ENCODE measurements at places on chromosomes 5 and 9.

DNA sequence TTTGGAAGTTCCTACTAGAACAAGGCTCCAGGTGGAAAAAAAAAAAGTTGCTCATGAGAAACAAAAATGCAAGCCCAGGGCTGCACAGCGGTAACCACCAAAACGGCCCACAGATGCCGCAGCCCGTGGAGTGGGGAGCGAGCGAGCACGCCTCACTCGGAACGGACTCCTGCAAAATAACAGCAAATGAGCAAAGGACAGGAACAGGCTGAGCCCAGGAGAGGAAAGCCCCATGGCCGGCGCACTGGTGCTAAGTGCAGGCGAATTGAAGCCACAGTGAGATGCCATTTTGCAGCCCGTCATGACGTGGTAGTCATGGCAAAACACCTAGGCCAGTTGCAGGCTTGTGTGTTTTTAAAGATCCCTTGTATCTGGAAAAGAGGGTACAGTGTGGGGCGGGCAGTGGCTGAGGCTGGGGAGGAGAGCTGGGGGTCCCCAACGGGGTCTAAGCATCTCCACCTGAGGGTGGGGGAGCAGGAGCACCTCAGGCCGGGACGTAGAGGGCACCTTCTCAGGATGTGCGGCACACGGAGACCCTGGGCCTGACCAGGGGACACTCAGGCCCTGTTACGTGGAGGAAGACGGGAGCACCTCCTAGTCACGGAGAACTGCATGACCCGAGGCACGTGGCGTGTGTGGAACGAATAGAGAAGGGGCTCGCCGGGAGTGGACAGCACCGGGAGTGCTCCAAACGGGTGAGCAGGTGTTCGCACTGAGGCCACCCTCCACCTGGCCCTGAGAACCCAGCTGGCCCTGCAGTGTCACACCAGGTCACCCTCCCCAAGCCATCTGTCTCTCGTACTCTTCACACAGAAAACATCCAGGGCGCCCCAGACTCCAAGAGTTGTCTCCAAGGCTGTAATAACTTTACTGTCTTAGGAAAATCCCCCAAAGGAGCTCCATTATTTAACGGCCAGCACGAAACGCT, 10.7 kb downstream of the GRM6 start:
- no peak for DNase-seq

DNA sequence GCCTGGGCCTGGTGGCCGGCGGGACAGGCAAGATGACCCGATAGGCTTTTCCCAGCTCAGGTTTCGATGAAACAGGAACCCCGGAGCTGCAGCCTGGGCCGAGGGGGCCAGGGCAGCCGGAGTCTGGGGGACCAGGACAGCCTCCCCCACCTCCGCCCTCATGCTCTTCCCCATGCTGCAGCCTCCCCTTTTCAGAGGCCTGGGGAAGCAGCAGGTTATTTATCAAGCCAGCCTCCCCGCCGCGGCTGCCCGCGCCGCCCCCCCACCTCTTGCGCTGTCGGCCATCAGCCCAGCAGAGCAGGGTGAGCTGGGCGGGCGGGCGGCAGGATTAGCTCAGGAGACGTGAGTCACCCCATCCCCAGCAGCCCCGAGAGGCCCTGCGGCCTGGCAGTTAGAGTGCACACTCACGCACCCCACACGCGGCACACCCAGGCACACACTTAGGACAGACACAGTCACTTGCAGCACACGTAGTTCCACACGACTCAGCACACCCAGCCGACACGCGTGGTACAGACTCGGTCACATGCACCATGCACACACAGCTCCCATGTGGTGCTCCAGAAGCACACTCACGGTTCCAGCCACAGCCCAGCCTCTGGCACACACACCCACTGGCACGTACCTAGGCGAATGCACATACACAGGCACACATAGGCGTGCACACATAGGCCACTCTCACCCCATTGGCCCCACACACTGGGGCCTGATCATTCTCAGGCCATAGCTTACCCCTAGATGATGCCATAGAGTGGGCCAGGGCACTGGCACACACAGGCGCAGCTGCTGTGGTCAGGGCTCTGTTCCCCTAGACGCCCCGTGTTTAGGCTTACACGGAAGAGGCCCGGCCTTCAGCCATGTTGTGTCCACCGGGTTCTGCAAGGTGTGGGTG, 13.0 kb downstream of the CXXC5 start:
- DNase-seq, result peak; percentile 96

DNA sequence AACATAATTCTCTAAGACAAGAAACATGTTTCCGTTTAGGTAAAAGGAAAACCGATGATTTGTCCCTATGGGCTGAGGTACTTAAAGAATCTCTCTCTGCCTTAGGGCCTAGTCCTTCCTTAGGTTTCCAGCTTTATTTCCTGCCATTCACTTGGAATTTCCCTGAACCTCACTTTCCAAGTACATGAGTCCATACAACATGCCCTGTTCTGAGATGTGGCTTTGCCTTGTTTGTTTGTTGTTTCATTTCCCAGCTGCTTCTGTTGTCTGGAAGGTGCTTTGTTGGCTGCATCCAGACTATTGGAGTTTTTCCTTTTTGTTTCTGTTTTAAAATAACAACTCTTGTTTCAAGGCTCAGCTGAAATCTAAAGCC, 95.2 kb downstream of the ALDH1A1 start:
- no peak for DNase-seq

- DNase-seq, result no peak
Measured at GRCh38 chr9:121654499-121655140, 3.2 kb downstream of the DAB2IP start.

DNA sequence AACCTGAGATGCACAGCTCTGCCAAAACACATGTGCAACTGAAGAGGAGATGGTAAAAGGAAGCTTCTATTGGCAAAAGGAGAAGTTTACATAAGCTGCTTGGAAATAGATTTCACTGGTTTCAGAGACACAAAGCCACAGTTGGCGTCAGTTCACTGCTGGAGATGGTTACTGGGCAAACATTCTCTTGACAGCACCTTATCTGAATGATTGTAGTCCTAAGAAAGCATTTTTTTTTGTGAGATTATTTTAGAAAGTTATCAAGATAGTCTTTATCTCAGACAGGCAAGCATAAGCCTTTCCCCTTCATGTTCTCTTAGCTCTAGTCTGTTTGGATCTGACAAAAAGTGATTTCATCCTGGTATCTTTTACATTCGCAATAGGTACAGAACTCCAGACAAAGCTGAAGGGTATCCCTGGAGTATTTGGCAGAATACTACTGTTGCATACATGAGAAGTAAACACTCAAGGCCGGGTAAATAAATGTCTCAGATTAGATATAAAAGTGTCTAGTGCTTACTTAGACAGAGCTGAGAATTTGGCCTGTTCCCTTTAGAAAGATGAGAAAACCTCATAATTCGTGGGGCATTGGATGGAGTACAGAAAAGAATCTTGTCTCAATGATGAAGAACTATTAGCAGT, 1668.0 kb upstream of the NUDT12 start:
- DNase-seq, result no peak

DNA sequence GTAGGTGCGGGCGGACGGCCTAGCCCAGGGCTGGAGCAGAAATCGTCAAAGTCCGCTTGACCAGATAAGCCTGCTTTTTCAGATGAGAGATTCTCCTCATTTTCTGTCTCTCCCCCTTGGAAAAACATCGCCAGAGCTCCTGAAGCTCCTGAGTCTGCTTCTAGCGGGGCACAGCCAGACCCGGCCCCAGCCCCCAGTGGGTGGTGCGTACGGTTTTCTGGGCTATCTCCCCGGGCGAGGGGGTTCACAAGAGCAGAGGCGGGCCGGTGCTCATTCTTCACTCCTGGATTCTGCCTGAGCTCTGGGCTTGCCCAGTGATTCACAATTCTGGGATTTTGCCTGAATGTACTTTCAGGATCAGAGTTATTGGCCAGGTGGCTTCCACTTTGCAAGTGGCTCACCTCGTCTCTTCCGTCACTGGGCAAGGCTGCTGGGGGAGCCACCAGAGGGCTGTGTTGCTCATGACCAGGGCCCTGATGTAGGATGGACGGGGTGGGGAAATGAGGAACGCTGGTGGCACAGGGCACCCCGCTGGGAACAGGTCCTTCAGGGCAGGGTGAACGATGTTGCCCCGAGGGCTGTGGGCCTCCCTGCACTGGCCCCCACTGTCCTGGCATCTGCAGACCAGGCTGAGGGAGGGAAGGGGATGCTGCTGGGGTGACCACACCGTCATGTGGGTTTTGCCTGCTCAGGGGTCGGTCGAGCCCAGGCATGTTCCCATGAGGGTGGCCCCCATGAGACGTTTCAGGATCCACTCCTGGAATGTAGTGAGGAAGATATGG, 6.3 kb downstream of the SEC16A start:
- DNase-seq, result no peak

DNA sequence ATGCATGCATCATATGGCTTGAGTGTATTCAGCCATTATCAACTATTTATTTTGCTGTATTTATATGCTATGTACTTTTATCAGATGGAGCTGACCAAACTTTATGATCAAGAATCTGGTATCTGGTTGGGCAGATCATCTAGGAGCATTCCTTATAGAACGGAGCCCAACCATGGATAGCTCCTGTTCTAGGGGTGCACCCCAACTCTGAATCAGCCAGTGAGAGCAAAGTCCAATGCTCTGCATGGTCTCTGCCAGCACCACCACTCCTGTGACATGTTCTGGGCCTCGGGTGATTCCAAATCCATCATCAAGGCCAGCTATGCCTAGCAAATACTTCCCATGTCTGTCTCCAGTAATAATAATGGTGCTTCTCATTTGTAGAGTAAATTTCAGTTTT, 517.5 kb downstream of the AGTPBP1 start:
- no peak for DNase-seq

- no peak for DNase-seq
Measured at GRCh38 chr5:75138689-75139088, 86.3 kb upstream of the GCNT4 start.

GRCh38 chr5:147853372-147853987, 22.0 kb upstream of the SPINK1 start:
- DNase-seq, result peak; percentile 50

GRCh38 chr5:170442921-170443320, 53.8 kb upstream of the KCNMB1 start:
- DNase-seq, result no peak

- DNase-seq, result peak; percentile 78
Measured at GRCh38 chr9:101458963-101459631, 23.5 kb upstream of the ALDOB start.

GRCh38 chr5:169703813-169704212, 66.7 kb downstream of the DOCK2 start:
- DNase-seq, result no peak

DNA sequence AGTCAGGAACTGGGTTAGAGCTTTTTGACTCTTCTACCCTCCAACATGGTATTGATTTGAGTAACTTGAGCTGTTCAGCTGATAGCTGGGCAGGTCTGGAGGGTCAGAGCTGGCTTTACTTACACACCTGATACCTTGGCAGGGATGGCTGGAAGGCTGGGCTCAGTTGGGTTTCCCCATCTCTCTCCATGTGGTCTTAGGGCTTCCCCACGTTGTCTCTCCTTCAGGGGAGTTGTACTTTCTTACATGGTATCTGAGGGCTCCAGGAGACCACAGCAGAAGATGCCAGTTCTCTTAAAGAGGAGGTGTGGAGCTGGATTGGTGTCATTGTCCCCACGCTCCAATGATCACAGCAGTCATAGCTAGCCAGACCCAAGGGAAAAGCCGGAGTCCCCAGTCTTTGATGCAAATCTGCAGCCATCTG, 25.6 kb downstream of the ISOC1 start:
- DNase-seq, result no peak
